ENCODE measurements at places on chromosomes 13 and 19.
A peak's percentile ranks its signal among the peaks of the same experiment; 100 is the strongest.

DNA sequence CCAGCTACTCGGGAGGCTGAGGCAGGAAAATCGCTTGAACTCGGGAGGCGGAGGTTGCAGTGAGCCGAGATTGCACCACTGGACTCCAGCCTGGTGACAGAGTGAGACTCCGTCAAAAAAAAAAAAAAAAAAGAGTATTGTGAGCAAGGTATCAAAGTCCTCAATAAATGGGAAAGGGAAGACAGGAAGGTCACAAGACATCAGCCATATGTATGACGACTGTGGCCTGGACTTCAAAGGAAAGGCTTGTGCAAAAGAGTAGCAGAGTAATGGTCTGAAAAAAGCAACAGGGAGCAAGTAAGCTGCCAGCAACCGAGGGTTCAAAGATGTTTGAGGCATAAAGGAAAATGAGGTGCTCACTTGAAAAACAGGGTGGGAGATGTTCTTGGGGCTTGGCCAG lies 116.0 kb upstream of the WASF3 start:
- no peak for DNase-seq

DNA sequence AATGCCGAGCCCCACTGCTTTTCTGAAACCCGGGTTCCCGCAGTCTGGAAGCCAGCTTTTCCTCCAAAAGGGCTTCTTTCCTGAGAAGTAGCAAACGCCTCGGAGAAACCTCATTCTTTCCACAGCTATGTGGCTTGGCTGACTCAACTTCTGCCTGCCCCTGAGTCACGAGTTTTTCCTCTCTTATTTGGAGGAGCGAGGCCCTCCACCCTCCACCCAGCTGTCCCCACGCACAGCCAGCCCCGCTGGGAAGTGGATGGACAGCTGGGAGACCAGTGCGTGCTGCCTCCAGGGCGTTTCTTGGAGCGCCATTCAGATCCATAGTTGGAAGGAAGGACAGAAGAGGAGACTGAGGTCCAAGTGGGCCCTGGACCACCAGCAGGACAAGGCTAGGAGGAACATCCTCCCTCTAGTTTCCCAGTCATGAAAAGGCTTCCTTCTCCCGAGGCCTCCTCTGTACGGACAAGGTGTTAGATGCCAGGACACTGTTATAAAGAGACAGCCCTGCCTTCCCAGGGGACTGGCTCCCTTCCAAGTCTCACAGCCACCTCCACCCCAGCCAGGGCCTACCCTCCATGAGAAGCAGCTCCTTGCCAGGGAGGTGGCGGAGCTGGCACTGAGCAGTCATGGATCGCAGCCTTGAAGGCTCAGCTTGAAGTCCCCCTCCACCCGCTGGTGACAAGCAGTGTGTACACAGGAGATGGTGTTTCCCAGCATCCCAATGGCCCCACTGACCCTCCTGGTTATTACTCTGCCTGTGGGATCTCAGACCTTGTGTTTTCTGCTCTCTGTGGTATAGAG lies 2.5 kb upstream of the PLEKHF1 start:
- peak; percentile 17 for DNase-seq

GRCh38 chr13:23644126-23644419 lies 73.9 kb downstream of the TNFRSF19 start:
- no peak for DNase-seq

GRCh38 chr13:40211586-40211968 lies 454.9 kb downstream of the FOXO1 start:
- DNase-seq = no peak

DNA sequence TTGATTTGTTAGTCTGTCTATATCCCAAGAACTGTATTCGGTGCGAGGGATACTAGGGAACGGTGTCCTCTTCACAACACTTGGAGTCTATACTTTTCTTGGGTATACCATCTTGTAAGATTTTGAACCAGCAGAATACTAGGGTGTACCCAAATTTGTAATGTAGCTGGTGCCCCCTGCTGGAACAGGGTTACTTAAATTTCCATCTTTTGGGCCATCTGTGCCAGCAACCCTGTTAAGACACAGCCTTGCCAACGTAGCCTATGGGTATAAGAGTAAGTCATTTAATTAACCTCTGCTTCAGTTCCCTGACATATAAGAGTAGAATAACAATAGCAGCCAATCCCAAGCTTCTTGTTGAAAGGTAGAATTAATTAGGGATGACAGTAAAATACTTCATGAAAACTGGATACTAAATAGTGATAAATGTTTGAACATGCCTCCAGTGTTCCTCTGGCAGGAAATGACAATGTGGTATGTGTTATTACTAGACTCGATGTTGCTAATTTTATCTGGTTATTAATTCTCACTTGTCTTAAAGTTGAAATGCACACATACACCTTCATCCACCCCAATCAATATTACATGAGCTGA lies 607.6 kb downstream of the FGF9 start:
- no peak for DNase-seq

DNA sequence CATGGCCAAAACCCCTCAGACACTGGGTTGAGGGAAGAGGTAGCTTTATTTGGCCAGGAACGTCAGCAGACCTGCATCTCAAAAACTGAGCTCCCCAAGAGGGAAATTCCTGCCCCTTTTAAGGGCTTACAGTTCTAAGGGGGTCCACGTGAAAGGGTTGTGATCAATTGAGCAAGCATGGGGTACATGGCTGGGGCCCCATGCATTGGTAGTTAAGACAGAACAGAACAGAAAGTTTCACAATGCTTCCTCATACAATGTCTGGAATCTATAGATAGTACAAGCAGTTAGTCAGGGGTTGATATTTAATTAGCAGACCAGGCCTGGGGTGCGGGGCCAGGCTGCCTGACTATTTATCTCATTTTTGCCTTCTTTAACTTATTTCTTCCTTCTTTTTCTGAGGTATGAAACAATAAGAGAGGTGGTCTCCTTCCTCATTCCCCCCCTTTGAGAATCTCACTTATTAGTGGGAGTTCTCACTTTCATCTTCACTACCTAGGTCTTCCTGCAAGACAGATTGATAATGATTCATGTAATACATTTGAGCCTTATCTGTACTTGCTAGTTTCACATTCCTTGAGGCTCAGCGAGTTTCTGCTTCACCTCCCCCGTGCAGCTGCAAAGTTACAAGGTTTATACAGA lies 84.8 kb downstream of the SLC25A15 start:
- DNase-seq = no peak

DNA sequence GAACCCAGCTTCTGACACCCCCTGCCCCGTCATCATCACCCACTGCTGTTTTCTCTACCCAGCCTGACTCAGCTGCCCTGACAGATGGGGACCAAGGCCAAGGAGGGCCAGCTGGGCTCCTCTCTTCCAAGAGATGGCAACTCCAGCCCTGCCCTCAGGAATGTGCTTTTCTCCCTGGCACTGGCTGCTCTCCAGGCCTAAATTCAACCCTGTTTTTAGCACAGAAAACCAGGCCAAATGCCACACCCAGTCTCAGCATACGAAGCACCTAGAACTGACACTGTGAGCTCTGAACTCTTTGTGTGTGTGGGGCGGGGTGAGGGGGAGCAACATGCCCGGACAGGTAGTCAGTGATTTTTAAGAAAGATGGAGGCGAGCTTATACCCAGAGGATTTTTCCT lies 23.4 kb upstream of the IGFL1 start:
- no peak for DNase-seq

DNA sequence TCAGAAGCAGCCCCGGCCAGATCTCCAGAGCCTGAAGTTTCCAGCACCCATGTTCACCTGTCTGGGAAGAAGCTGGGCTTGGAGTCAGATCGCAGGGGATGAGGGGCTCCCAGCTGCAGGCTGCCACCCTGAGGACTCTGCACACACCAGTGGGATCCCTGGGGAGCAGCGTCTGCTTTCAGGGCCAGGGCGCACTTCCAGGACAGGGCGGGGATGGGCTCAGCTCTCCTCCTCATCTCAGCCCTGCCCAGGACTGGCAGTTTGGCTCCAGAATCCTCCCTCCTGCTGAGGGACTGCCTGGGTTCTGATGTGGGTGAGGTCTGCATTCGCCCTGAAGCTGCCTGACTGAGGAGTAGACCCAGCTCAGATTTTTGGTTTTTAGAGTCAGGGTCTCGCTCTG lies 3.5 kb downstream of the SLC7A9 start:
- DNase-seq = no peak

DNA sequence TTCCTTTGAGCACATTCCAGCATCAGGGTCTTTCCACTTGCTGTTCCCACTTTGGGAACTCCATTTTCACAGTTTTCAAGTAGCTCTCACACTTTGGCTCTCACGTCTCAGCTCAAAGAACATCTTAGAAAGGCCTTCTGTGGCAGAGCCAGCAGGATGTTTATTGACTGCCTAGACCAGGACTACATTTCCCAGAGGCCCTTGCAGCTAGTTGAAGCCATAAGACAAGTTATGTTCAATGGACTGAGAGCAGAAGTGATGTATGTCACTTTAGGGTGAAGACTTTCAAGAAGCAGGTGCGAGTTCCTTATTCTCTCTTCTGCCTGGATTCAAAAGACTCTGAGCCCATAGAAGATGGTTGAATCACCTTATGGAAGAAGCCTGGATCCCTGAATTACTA lies 4.3 kb upstream of the HAUS5 start:
- no peak for DNase-seq

DNA sequence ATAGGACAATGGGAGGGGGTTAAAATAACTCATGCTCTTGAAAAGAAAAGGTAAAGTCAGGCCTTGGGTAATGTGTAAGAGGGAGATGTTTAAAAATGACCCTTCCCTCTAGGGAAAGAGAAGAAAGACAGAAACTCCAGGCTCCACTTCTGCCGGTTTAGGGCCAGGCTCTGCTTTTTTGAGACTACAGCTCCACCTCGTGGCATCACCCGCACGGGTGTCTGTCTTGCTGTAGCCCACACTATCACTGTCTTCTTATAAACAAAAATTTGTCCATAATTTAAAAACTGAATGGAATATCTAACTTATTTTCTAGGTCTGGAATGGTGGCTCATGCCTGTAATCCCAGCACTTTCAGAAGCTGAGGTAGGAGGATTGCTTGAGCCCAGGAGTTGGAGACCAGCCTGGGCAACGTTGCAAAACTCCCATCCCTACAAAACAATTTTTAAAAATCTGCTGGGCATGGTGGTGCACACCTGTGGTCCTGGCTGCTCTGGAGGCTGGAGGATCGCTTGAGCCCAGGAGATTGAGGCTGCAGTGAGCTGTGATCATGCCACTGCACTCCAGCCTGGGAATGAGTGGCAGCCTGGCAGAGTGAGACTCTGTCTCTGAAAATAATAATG lies 65.1 kb upstream of the GTF3A start:
- peak; percentile 47 for DNase-seq

DNA sequence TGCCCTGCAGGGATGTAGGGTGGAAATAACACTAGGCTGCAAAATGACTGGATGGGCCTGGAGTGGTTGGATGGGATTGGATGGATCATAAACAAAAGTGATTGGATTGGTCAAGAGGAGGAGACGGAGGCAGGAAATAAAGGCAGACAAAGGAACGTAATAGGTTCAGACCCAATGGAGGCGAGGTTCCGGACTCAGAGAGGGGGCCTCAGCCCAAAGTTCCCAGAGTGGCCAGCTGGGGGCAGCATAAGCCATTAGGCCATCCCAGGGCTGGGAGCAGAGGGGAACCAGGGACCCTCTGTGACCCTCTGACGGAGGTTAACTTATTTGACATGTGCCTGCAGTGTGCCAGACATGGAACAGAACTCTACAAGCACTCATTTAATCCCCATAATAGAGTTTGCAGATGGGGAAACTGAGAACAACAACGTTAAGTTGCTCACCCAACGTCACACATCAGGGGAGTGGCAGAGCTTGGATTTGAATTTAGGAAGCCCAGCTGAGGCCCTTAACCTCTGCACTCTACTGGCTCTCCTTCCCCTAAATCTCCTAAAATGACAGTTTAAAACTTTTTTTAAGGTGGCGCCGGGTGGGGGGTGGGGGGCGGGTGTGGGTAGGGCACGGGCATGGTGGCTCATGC lies 15.3 kb upstream of the MAP1S start:
- DNase-seq = no peak

DNA sequence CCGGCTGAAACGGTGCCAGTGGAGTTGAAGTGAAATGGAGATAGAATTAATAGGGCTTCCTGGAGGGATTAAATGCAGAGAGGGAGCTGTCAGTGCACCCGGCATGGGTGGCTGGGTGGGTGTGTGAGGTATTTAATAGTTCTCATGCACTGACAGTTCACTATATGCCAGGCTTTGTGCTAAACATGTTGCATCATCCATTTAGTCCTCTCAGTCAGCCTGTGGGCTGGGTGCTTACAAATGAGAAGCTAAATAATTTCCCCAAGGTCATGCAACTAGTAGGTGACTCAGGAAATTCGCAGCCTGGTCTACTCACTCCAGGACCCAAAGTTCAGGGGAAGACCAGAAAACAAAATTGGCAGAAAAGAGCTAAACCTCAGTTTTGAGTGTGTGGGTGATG lies 63.5 kb upstream of the SPATA13 start:
- no peak for DNase-seq
